ENCODE measurements at places on chromosomes 7 and 10.
A peak's percentile ranks its signal among the peaks of the same experiment; 100 is the strongest.

DNA sequence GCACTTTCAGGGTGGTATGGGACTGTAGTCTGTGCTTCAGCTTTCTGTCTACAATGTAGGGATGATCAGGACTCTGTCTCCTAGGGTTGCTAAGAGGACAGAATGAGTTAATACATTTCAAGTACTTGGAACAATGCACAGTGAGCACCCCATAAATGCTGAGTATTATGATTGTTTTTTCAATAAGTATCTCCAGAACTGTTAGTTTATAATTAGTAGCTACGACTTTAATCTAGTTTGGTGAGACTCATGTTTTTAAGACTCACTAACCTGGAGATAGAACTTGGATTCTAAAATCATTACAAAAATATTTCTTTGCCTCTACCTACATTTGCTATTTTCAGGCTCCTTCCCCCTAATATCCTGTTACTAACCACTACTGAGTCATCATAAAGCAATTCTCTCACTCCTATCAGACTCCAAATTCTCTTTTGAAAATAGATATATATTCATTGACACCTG lies 95.3 kb downstream of the CPED1 start:
- no peak for DNase-seq

GRCh38 chr10:27138277-27138676 lies 15.9 kb downstream of the YME1L1 start:
- DNase-seq, result no peak

GRCh38 chr10:74947781-74948401 lies 121.5 kb downstream of the KAT6B start:
- DNase-seq, result no peak

- no peak for DNase-seq
Measured at GRCh38 chr7:138388673-138389491, 71.2 kb upstream of the TRIM24 start.

DNA sequence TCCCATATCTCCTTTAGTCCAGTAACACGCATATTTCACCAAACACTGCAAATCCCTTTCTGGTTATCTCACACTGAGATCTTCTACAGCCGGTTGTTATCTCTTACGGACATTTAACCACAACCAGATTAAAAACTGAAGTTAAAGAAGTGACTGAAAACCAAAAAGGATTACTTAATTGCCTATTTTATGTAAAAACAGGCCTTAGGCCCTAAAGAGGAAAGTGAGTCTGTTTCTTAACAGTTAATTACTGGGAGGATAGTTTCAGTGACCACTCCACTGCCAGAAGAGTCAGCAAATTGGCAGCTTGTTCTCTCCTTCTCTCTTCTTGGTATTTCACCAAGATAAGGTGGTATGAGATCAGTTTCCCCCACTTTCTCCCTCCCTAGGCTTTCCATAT lies 161.9 kb upstream of the MEOX2 start:
- DNase-seq, result no peak

- peak; percentile 26 for DNase-seq
Measured at GRCh38 chr7:127844707-127845331, 186.4 kb downstream of the LRRC4 start.

- no peak for DNase-seq
Measured at GRCh38 chr7:157547611-157548010, 210.8 kb downstream of the DNAJB6 start.

DNA sequence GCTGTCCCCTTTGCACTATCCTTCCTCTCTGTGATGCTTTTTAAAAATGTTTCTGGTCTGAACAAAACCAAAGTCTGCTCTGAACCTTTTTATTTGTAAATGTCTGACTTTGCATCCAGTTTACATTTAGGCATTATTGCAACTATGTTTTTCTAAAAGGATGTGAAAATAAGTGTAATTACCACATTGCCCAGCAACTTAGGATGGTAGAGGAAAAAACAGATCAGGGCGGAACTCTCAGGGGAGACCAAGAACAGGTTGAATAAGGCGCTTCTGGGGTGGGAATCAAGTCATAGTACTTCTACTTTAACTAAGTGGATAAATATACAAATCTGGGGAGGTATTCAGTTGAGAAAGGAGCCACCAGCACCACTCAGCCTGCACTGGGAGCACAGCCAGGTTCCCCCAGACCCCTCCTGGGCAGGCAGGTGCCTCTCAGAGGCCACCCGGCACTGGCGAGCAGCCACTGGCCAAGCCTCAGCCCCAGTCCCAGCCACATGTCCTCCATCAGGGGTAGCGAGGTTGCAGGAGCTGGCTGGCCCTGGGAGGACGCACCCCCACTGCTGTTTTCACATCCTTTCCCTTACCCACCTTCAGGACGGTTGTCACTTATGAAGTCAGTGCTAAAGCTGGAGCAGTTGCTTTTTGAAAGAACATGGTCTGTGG lies 11.4 kb upstream of the CSGALNACT2 start:
- DNase-seq, result no peak

DNA sequence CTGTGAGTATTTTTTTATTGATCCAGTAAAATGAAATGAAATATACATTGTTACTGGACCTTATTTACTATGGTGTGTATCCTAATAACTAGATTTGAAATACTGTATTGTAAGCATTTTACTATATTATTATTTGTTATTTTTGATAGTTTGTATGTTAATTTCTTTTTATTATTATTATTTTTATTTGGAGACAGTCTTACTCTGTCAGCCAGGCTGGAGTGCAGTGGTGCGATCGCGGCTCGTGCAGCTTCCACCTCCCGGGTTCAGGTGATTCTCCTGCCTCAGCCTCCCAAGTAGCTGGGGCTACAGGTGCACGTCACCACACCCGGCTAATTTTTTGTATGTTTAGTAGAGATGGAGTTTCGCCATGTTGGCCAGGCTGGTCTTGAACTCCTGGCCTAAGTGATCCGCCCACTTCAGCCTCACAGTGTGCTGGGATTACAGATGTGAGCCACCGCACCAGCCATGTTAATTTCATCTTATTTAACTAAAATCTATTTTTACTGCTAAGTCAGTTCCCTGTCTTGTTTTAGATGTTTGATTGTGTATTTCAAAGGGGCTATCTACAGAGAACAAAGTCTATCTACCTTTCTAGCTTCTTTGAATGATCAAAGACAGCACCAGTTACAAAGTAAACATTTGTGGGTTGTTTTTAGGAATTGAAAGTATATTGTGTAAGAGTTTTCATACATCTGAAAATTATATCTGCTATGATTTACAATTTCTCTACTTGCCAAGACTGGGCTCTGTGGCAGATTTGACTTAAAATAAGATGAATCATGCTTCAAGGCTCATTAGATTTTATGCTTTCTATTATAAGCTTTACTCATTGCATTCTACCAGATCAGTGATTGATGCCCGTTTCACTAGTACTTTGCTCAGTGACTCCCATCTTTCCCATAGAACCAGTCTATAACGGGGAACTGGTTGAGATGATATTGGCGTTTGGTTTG lies 41.6 kb downstream of the CDC123 start:
- no peak for DNase-seq

DNA sequence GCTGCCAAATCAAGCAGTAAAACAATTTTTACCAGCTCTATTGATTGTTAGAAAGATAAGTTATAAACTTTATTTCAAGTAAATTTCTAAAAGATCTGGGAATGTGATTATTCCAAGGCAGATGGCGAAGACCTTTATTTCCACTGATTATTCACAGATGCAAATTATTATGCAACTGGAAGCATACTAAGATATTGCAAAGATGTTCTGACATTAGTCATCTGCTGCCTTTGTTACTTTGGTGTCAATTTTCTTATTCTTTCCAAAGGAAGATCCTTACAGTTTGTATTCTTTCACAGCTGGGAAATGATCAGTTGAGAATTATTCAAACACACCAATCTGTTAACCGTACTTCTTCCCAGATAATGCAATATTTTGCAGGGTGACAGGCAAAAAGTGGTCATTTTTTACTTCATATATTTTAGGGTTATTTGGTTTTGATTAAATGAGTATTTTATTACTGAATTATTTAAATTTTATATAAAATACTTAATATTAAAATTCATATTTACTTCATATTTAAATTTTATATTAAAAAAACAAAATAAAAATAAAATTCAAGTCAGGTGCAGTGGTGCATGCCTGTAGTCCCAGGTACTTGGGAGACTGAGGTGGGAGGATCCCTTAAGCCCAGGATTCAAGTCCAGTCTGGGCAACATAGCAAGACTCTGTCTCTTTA lies 171.3 kb downstream of the FZD1 start:
- peak; percentile 18 for DNase-seq

- DNase-seq, result no peak
Measured at GRCh38 chr10:79378647-79379511, 31.6 kb downstream of the PPIF start.

DNA sequence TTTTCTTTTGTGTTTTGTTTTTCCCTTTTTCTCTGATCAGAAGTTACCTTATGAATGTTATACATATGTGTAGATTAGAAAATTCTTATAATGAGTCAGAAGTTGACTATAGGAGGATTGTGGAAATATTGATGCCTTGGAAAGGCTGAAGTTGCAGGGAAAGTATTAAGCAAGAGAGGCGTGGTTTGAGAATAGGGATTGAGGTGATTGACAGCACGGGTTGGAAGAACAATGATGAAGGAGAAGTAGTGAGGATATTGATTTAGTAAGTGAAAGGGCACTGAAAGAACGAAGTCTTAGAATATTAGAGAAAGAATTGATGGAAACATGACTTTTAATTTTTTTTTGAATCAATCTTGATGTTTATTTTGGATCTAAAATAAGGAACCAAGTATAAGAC lies 176.0 kb downstream of the EXOC4 start:
- DNase-seq, result no peak

DNA sequence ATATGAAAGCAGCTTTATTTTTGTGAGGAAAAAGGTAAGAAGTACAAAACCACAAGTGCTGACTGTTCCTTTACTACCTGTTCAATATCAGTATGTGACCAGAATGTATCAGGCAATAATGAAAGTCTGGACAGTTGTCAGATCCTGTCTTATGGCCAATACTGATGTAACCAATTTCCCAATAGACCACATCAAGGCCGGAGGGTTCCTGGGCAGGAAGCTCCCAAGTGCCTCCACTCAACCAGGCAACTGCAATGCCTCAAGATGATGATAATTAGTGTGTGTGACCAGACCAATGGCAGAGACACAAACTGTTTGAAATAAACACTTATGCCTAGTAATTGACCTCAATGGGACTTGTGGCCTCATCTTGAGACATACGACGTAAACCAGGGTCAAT lies 149.4 kb upstream of the ASAH2 start:
- no peak for DNase-seq

GRCh38 chr10:90195288-90195840 lies 494.0 kb downstream of the KIF20B start:
- DNase-seq, result no peak

GRCh38 chr7:93040355-93040754 lies 77.4 kb downstream of the SAMD9 start:
- no peak for DNase-seq

DNA sequence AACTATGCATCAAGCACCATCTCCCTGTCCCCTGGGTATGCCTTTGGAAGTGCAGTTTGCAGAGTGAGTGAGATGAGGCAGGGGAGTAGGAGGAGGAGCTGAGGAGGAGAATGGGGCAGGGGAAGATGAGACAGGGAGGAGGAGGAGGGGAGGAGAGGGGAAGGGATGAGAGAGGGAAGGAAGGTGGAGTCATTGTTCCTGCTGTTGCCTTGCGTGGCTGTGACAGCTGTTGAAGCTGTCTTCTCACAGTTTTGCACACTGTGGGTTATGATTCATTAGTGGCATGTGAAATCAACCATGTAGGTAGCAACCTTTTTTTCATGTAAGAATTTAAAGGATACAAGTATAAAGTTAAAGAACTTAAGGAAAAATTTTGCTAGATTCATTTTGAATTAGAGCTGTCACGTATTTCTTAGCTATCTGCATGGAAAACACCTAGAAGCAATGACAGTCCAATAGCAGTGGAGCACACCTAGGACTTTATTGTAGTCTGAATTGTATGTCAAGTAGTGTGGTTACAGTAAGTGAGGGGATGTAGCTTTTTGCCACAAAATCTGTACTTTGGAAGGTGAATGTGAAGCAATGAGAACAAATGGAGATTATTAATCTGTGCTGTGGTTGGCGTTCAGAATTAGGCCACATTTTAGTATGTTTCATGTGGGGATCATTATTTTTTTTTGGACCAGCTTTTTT lies 21.7 kb downstream of the CCM2 start:
- DNase-seq, result no peak

DNA sequence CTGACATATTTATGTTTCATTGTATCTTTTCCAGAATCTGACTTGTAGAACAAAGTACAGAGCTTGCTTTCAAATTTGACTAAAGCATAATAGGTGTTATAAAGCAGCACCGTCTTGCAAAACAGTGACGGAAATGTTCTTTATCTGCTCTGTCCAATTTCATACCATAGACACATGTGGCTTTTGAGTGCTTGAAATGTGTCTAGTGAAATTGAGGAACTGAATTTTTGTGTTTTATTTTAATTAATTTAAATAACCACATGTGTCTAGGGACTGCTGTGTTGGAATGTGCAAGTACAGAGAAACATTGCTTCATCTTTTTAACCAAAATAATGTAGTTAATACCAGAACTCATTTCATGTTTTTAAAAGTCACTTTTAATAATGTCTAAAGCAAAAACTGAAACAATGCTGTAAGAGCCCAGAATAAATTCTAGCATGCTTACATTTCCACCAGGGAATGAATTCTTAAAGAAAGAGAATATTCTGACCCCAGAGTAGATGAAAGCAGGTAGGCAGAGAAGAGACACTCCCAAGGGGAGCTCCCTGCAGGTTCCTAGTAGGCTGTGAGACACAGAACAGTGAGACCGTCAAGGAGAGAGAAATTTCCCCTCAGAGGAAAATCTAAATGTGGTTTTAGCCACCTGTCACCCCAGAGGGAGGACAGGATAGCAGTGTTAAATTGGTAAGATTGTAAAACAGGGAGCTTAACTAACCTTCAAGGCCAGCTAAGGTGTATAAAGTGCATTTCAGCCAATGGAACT lies 175.3 kb upstream of the KMT2E start:
- no peak for DNase-seq

- no peak for DNase-seq
Measured at GRCh38 chr7:52959336-52959735, 76.1 kb upstream of the POM121L12 start.

- peak; percentile 95 for DNase-seq
Measured at GRCh38 chr10:93496322-93497041, at the start of gene CEP55. Gene CEP55 (plus strand): TSS chr10:93496612. CDS start chr10:93500052, 3,440 bp downstream.

- DNase-seq, result no peak
Measured at GRCh38 chr10:58796824-58797223, 284.2 kb downstream of the BICC1 start.

- DNase-seq, result no peak
Measured at GRCh38 chr10:104128214-104128613, 6.2 kb downstream of the SFR1 start.

DNA sequence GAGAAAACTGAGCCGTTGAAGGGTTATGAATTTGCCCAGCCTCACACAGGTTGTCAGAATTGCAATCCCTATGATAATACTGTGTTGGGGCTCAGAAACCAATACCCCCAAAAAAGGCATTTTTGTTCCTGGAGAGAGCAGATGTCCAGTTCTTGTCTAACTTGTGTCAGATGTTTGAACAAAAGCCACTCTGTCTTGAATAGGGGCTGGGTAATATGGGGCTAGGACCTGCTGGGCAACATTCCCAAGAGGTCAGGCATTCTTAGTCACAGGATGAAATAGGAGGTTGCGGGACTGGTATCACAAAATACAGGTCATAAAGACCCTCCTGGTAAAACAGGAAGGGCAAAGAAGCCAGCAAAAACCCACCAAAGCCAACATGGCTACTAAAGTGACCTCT lies 482.1 kb downstream of the IPMK start:
- no peak for DNase-seq

Data from muscle of arm (tissue), 14 donors.